ENCODE measurements at places on chromosomes 7 and 10.

- DNase-seq, result no peak
Measured at GRCh38 chr7:33862946-33863814, 42.2 kb upstream of the BMPER start.

- DNase-seq, result no peak
Measured at GRCh38 chr7:29858191-29858951, 52.1 kb downstream of the WIPF3 start.

DNA sequence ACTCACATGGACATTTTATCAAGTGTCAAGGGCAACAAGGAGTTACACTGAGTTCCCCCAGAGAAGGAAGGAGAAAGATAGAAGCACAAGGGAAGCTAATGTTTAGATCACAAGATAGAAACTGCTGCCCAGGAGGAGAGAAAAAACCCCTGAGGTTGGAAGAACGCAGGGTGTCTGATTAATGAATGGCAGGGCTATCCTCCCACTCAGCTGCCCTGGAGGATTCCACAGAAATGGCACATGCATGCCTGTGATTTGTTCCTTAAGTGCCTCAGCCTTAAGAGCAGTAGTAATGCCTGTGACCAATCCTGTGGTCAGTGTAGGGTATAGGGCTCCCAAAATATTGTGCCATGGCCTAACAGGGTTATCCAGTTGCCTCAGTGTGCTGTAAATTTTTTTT, 20.2 kb downstream of the DNAJB9 start:
- no peak for DNase-seq

DNA sequence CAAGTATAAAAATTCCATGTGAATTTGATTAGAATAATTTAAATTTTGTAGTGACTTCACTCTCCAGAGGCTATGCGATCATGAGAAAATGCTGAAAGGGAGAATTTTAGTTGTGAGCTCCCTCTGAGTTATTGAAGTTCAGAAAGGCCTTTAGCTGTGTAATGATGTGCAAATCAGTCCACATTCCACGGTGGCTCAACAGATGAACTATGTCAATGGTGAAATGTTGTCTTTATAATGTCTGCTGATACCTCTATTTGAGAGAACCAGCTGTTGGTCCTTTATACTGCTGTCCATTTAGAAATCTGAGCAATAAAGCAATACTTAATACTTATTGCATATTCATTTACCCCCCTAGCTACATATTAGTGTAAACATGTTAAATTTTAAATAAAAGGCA, 7.1 kb upstream of the ITGB8 start:
- no peak for DNase-seq
